ENCODE measurements at places on chromosomes 5 and 9. TPM values are rescaled to one million over a fixed set of nuclear protein-coding genes. Genes with fewer than 3 reads are reported as not detected.

ARL14EPL gene
- not detected for total RNA-seq

GGTA1 gene
- total RNA-seq = 1.9 TPM

SLC23A1 gene
- total RNA-seq = not detected

ITGA2 gene
- 5.9 TPM for total RNA-seq

ARSI gene
- total RNA-seq = not detected

SLC6A3 gene
- not detected for total RNA-seq

PCDHA6 gene
- 46.3 TPM for total RNA-seq

SLC12A2 gene
- 67.0 TPM for total RNA-seq

TMEFF1 gene
- total RNA-seq = 58.5 TPM
